Activated T-helper 17 cell treated with anti-CD3 and anti-CD28 coated beads, Interleukin-2, amount 50 U/mL, for 72 hours (primary cell): ENCODE measurements at places on chromosomes 11 and 22.

DNA sequence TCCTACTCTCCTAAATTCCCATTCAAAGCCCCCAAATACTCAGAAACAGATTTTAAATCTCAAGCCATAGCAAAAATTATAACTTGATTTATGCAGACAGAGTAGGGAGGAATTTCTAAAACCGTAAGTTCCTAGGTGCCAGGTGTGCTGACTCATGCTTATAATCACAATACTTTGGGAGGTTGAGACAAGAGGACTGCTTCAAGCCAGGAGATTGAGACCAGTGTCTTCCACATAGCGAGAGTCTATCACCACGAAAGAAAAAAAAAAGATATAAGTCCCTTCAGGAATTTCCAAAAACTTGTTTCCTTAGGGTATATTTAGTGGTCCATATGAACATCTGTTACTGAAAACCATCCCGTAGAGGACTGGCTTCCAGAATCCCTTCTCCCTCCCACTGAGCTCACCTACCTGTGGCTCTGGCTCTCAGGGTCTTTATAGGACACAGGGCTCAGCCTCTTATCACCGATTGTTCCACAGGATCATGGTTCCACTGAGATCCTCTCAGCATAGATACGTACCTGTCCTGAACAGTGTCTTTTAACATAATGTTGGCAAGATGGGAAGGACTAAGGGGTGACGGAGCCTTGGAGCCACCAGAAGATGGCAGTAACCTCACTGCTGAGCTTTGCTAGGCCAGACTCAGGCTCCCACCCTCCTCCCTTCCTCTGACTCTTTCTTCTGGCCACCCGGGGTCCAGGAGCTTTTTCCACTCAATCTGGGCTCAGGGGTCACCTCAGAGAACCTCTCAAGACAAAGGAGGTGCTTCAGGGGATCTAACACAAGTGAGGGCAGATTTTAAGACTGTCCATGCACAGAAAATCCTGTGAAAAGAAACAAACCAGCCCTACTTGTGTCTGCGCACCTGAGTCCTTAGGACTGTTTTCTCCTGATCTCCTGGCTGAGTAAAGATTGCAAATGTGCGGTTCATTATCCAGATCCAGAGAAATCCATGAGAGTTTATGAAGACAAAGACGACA, 117.5 kb upstream of the TOP3B start:
- ATAC-seq = no peak

- ATAC-seq = no peak
Observed at GRCh38 chr11:45098929-45099328, 47.5 kb upstream of the PRDM11 start.

GRCh38 chr11:120185706-120186455, 25.0 kb upstream of the OAF start:
- ATAC-seq = no peak

DNA sequence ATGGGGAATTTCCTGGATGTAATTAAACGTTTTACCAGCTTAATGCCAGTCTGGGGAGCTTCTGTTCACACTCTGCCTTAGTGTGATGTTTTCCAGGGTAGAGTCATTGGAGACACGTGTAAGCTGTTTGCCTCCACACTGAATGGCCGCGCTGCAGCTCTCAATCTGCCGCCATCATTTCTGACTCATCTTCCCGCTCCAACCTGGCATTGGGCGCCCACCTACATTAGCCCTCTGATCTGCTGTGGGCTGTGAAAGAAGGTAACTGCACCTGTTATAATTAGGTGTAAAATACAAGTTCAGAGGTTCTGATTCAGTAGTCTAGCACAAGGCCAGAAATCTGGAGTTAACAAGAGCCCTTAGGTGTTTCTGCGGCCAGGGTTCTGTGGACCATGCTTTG, 54.6 kb downstream of the MN1 start:
- no peak for ATAC-seq

- ATAC-seq = no peak
Observed at GRCh38 chr22:44003405-44004103, 20.5 kb upstream of the PARVB start.

GRCh38 chr11:24773322-24773721, 276.5 kb downstream of the LUZP2 start:
- no peak for ATAC-seq
